ENCODE measurements at places on chromosomes 12 and 14.

DNA sequence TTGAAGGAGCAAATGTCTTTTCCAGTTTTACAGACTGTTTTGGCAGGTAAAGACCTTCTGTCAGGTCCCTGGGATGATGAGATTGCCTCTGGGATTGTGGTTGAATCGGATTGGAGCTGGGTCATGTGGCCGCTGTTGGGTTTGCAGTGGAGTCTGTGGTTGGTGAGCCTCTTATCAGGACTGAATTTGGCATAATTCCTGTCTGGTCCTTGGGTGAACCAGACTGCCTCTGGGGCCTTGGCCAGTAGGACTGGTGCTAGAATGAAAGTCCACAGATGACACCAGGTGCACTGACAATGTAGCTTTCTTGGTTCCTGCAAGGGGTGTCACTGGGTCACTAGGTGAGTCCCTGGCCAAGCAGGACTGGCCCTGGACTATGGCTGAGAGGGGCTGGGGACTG, 155.3 kb downstream of the TPH2 start:
- DNase-seq: no peak

DNA sequence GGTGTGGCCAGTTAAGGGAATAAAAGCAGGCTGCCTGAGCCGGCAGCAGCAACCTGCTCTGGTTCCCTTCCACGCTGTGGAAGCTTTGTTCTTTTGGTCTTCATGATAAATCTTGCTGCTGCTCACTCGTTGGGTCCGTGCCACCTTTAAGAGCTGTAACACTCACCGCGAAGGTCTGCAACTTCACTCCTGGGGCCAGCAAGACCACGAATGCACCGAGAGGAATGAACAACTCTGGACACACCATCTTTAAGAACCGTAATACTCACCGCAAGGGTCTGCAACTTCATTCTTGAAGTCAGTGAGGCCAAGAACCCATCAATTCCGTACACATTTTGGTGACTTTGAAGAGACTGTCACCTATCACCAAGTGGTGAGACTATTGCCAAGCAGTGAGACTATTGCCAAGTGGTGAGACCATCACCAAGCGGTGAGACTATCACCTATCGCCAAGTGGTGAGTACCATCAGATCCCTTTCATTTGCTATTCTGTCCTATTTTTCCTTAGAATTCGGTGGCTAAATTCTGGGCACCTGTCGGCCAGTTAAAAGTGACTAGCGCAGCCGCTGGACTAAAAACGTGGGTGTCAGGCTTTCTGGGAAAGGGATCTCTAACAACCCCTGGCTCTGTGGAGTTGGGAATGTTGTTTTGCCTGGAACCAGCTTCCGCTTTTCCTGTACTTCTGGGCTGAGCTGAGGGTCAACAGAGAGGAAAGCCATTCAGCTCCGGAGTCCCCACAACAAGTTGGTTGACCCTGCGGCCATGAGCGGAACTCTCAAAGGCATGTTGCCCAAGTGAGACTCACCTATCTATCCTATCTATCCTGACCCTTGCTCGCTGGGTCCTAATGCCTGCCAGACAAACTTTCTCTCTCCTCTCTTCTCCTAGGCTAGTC, at the start of gene DHRS2:
TSS of gene DHRS2 (plus strand) at position 48 of the 895 bp plus-strand sequence. CDS start 2,501 bp downstream, outside the sequence.
- DNase-seq: no peak

DNA sequence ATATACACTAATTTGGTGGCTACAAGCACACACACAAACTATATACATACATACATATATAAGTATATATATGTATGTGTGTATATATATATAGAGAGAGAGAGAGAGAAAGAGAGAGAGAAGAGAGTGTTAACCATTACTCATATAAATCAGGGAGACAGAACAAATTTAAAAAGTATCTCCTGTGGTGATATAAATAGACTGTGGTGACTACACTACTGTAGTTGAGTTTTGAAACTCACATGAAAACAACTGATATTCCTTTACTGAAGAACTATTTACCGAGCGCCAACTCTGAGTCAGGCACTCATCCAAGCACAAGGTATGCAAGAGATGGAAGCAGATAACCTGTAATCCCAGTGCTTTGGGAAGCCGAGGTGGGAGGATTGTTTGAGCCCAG, 67.3 kb upstream of the ANO6 start:
- no peak for DNase-seq

GRCh38 chr14:27672047-27672446, 1074.2 kb upstream of the NOVA1 start:
- no peak for DNase-seq

GRCh38 chr14:64755781-64756221, 51.6 kb downstream of the PLEKHG3 start:
- DNase-seq: peak; percentile 12
